Mesothelial cell of epicardium (in vitro differentiated cells): ENCODE measurements at places on chromosomes 13 and 19. TPM values are rescaled to one million over a fixed set of nuclear protein-coding genes. Genes with fewer than 3 reads are reported as not detected.

The PSMC4 gene
- total RNA-seq: 81.3 to 85.8 TPM (median 83.2 TPM) in 3 replicates

DNA sequence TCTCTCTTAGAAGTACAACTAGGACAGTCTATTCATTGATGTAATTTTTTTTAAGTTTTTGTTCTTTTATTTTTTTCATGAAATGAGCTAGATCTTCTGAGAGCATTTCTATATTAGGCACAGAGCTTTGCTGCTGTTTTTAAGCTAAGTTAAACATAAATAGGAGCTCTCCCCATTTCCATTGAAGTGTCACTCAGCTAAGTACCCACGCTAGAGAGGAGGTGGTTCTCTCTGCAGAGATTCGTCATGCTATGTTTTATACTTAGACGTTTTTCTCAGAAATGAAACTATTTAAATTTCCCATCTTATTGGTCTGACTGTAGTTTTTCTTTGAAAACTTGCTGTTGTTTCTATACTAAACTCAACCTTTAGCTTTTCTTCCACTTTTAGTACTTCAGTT lies 271.5 kb downstream of the PCDH9 start:
- DNase-seq: no peak

- DNase-seq: no peak
Observed at GRCh38 chr13:71751073-71751472, 115.9 kb downstream of the DACH1 start.

- DNase-seq: no peak
Observed at GRCh38 chr13:101596803-101597202, 144.3 kb downstream of the ITGBL1 start.

GRCh38 chr19:6491802-6492592 lies 10.1 kb downstream of the TUBB4A start:
- no peak for DNase-seq

The NCLN gene
- 51.2 to 53.0 TPM (median 51.5 TPM) in 3 replicates for total RNA-seq

DNA sequence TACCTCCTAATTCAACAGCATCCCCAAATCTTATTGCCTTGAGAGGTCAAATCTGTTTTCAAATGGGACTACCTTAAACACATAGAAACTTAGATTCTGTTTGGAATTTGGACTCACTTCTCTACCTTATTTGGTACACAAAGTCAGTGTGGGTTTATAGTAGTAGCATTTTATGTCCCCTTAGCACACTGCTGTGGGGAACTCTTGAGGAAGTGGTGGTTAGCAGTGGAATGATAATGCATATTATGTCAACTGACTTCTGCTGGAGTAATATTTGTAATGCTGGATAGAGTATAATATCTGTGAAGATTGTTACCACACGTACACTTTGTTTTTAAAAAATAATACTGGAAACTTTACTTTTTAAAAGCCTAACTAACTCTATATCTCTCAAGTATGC lies 386.3 kb downstream of the NDFIP2 start:
- DNase-seq: no peak

DNA sequence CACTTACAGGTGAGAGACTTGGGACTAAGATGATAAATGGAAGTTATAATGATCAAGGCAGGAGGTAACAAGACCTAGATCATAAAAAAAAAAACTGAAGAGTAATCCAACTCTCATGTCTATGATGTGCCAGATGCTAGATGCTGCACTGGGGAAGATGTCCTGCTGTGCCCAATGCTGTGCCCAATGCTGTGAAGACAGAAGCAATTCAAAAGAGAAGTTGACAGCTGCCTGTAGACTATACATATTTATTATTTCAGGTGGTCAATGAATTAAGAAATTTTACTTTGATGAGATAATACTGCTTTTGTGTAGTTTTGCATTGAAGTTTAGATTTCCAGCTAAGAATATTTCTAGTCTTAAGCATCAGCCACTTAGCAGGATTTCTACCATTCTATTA lies 21.5 kb downstream of the VWA8 start:
- DNase-seq: no peak

DNA sequence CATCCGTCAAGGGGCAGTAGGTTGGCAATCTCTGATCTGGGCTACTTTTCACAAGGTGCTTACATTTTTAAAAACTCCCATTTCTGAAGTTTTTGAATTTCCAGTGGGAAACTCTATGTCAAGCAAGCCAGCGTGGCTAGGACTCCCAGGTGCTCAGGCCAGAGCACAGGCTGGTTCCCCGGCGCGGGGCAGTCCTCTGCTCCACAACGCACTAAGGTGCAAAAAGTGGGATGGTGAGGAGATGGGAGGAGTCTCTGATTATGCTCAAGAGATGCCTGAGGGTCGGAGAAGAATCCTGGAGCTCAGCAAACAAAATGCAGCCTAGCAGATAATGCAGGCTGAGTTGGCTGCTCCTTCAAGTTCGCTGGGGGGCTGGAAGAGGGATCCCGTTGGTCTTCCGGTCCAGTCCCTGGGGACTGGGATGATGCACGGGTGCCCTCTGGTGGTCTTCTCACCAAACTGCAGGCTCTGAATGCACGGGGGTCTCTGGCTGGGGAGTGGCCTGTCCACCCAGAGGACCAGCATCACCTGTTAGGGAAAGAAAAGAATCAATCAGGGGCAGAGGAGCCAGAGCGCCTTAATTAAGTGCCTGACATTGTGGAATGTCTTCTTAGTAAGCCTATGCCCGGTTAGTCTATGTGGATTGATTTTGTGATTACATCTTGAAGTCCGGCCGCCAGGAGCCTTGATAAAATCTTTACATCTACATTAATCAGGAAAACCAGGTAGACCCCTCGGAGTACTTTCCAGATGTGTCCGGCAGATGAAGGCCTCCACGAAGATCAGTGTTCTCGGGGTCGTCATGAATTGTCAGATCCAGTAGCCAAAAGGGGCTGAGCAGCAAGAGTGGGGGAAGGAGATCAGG lies 244.4 kb upstream of the MAB21L1 start:
- peak; percentile 55 for DNase-seq

- DNase-seq: no peak
Observed at GRCh38 chr19:10987571-10988297, 26.9 kb downstream of the SMARCA4 start.

The ZNF284 gene
- 5.0 to 5.6 TPM (median 5.3 TPM) in 3 replicates for total RNA-seq

- DNase-seq: no peak
Observed at GRCh38 chr19:53982001-53982451, 9.4 kb upstream of the CACNG6 start.

The PPM1N gene
- total RNA-seq: 0.38 to 0.60 TPM (median 0.59 TPM) in 3 replicates

GRCh38 chr13:102608974-102609373 lies 12.2 kb downstream of the TPP2 start:
- no peak for DNase-seq

DNA sequence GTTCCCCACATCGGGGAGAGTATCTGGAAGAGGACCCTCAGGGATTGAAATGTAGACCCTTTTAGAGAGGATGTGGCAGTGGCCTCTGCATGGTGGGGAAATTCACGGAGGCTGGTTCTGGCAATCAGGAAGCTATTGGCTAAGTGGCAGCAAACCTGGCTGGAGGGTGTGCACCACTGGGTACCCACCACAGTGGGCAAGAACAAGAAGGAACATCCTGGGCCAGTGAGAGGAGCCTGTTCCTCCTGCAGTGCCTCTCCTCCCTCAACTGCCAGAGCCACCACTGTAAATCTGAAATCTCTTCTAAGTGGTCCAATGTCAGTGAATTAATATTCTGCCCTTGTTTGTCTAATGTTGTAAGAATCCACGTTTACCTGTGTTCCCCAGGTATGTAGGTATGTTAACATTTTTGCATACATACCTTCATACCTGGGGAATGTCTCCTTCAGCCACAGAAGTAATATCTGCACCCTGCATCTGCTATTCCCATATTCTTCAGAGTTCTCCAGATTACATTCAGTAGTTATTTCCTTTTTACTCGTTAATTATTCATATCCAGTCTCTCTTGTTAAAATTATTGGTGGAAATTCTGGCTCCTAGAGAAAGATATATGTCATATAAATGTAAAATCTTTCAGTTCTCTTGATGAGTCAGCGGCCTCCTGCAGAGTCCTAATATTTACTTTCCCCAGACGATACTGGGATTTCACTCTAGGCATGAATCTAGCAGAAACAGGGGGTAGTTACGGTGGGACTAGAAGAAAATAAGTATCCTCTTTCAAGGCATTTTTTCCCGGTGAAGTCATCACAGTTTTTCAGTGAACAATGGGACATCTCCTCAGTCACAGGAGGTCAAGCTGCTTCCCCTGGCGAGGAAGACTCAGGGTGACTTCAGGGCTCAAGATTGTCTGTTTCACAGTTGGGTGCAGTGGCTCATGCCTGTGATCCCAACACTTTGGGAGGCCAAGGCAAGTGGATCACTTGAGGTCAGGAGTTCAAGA lies 148.3 kb downstream of the MYO16 start:
- no peak for DNase-seq
